ENCODE measurements at places on chromosomes 11 and 22.

- DNase-seq, result no peak
Measured at GRCh38 chr22:27084130-27084529, 426.7 kb downstream of the MIAT start.

DNA sequence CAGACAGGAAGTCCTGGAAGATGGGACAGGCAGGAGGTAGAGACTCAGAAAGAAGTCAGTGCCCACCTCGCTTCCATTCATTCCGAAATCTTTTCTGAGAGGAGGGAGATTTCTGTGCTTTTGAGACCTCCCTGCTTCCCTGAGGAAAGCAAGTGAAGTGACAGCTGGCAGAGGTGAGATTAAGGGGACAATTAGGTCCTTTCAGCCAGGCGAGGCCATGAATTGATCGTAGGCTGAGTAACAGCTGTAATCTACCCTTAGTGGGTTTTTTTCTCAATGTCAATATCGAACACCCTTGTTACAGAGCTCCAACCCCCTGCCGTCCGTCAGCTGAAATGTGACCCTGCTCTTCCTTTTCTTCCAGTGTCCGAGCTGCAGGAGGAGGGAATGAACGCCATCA lies 96.0 kb downstream of the PARVA start:
- DNase-seq, result no peak

- no peak for DNase-seq
Measured at GRCh38 chr11:65524014-65524740, 706 bp upstream of the SCYL1 start.

GRCh38 chr22:46761539-46762237 lies 762 bp upstream of the TBC1D22A start:
- no peak for DNase-seq

GRCh38 chr11:6724013-6724412 lies 40.9 kb upstream of the MRPL17 start:
- DNase-seq, result no peak

GRCh38 chr22:19932367-19933206 lies 9.0 kb upstream of the COMT start:
- no peak for DNase-seq

DNA sequence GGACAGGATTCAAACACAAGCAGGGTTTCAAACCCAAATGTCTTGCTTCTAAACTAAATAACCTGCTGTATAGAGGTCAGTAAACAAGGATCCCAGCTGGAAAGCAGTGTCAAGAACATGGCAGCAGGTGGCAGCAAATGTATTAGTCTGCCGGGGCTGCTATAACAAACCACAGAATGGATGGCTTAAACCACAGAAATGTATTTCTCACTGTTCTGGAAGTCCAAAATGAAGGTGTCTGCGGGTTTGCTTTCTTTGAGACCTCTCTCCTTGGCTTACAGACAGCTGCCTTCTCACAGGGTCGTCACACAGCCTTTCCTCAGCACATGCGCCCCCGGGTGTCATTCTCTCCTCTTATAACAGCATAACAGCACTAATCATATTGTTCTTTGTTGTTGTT lies 65.1 kb upstream of the LRRC55 start:
- DNase-seq, result peak; percentile 10

- no peak for DNase-seq
Measured at GRCh38 chr11:107385361-107385981, 72.2 kb downstream of the CWF19L2 start.

DNA sequence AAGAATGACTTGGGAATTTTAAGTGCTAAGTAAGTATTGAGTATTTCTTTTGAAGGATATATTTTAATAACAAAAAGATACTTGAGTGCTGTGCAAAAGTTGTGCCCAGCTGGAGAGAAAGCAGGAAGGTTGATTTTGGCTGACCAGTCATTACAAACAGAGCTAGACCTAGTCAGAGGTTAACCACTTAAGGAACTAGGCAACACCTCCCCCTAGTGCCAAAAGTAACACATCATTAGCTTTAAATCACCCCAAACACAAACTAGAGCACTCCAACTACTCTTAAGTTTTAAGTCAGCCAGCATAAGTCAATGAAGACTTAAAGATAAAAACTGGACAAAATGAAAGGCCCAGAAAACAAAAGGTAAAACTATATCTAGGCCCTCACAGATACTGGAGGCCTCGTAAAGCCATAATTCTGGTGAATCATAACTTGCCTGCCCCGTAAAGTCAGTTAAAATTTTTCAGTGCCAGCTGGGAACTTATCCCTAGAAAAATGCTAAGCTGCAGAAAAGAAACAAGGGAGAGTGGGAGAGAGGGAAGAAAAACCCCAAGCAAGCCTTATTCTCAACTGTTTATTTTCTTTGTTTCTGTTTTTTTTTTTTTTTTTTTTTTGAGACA lies 4.6 kb downstream of the TMEM9B start:
- DNase-seq, result peak; percentile 66

GRCh38 chr11:73201888-73202780 lies 15.9 kb upstream of the P2RY2 start:
- no peak for DNase-seq

DNA sequence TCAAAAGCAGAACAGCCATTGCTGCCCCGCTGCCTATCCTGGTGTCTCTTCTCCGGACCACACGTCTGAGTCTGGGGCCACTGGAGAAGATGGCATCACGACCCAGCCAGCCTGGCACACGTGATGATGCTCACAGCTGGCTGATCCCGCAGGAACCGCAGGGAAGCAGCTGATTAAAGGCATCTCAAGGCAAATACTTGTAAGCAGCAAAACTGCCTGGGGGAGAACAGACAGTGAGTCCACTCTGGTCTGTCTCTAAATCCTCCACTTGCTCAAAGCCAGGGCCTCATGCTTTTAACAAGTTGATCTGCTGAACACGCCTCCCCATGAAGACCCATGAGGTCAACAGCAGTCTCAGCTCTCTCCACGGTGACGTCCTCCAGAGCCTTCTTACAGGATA lies 108.6 kb downstream of the BRD1 start:
- DNase-seq, result no peak

DNA sequence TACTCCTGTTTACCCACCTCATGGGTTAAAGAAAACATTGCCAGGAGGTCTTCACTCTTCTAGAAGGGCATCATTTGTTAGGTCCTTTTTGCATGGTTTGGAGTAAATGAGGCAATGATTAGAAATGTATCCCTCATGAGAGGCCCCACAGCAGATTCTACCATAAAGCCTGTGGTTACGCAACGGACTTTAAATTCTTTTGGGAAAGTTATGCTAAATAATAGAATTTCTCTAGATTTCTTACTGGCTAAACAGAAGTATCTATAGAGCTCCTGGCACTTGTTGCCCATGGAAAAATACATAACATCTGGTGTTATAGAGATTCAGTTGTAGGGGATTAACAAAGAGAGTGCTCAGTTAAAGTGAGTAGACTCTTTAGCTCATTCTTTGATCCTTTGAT lies 15.1 kb upstream of the ATXN10 start:
- no peak for DNase-seq

DNA sequence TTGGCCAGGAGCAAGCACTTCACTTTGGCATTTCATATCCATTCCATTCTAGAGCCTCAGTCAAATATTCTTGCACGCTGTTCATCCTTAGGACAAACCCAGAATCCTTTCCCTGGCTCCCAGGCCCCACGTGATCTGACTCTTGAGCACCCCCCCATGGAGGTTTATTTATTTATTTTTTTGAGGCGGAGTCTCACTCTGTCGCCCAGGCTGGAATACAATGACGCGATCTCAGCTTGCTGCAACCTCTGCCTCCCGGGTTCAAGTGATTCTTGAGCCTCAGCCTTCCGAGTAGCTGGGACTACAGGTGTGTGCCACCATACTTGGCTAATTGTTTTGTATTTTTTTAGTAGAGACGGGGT lies 12.7 kb upstream of the TSGA10IP start:
- DNase-seq, result no peak

DNA sequence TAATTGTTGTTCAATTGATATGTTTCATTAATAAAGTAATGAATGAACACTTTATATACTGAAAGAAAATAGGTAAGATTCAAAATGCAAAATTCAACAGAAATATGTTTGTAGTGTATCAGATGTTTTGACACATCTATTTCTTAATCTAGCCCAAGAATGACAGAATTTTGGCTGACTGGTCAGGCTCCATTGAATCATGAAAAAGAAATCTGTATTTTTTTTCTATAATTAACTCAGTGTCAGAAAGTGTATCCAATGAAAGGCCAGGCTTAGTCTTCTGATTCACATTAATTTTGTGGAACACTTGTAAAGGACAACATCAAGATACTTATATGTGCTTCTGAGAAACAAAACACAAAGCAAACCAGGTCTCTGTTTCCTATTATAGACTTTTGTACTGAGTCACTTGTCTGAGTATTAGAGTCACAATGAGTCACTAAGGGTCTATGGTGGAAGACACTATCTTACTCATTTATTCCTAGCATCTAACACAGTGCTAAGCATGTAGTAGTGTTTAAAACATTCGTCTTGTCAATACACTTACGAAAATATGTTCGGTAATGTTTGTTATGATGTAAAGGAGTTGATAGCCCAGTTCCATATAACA lies 297.7 kb upstream of the CCDC90B start:
- no peak for DNase-seq

DNA sequence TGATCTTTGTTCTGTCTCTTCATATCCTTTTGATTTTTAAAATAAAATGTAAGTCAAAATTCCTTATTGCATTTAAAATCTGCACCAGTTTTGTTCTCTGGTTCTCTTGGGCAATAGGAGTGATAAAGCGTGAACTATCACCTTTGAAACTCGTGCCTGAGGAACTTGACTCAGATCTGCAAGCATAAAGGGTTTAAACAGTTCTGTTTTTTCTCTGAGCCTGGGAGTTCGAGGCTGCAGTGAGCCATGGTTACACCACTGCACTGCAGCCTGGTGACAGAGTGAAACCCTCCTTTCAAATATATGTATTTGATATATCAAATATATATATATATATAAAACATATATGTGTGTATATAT lies 38.9 kb upstream of the CLMP start:
- no peak for DNase-seq

- DNase-seq, result no peak
Measured at GRCh38 chr11:21614961-21615360, 577.9 kb upstream of the ANO5 start.

- DNase-seq, result no peak
Measured at GRCh38 chr11:47147250-47147649, 29.4 kb downstream of the ARFGAP2 start.

DNA sequence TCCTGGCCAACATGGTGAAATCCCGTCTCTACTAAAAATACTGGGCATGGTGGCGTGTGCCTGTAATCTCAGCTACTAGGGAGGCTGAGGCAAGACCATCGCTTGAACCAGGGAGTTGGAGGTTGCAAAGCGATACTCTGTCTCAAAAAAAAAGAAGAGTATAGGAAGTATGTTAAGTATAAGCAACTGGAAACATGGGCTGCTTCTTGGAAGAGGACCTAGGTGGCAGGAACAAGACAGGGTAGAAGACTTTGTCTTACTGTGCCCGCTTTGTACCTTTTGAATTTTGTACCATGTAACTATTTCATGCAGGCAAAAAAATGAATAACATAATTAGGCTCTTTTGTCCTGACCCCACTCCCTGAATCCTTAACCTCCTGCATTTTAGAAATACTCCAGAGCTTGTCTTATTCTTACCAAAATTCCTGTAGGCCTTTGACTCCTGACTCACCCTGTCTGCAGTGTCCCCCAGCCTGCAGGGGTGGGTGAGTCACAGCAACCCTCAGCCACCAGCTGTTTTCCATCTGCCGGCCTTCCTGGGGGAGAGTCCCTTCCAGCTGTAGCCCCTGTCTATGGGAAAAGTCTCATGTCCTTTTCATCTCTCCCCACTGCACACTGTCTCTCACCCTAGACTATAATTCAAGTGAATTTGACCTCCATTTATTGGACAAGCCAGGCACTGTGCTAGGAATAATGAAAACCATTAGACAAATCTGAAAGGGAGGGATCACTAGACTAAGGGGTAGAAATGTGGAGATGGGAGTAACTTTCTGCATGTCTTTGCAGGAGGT lies 41.8 kb downstream of the TXN2 start:
- no peak for DNase-seq

GRCh38 chr11:44452827-44453572 lies 112.5 kb upstream of the CD82 start:
- no peak for DNase-seq

GRCh38 chr11:36333897-36334296 lies 37.8 kb downstream of the PRR5L start:
- DNase-seq, result no peak

DNA sequence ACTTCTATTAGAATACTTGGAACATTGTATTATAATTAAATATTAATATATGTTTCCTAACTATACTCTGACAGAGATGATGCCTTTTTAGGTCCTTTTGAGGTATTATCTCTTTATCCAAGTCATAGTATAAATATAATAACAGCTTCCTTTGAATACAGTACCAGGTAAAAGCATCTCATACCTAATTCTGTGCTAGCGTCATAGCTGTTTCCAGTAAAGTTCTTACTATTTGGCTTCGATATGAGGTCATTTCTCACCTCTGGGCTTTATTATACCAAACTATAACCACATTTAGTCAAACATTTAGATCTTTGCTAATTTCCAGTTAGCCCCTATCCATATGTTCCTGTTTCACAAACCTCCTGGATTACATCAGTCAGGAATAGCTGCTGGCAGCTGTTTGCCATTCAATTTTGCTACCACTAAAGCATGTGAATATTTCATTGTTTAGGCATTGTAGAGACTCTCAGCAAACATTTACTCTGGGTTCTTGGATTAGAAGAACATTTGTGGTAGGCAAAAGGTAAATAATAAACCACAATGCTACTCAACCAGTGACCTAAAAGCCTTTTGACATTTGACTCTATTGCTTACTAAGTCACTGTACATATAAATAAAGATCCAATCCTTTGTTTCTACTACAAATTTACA lies 255.1 kb downstream of the TTC28 start:
- no peak for DNase-seq

GRCh38 chr11:68044898-68045351 lies 6.1 kb downstream of the TCIRG1 start:
- no peak for DNase-seq

GRCh38 chr11:45161252-45162063 lies 15.0 kb downstream of the PRDM11 start:
- no peak for DNase-seq

- DNase-seq, result no peak
Measured at GRCh38 chr22:20750461-20751184, 23.3 kb upstream of the SERPIND1 start.

DNA sequence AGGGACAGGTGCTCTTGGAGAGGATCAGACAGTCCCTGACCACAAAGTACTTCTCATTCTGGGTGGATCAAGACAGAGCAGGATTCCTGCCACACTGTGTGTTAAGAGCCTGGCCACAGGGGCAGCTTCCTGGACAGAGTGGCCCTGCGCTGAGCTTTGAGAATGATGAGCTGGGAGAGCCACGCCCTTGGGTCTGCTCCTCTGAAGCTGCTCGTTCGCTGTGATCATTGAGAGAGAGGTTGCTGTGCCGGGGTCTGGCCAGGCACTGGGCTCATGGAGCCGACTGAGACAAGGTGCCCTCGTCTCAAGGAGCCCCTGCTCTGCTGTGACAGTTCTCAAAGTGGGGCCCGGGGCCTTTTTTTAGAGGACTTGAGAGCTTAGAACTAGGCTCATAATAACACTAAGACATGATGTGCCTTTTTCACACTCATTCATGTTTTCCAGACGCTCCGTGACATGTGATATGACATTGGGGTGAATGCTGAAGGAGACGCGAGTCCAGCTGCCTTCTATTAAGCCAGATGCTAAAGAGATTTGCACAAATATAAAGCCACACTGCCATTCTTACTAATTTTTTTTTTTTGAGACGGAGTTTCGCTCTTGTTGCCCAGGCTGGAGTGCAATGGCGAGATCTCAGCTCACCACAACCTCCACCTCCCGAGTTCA lies 1.6 kb upstream of the MFRP start:
- DNase-seq, result no peak
